ENCODE measurements at places on chromosomes 12 and 14. TPM values are rescaled to one million over a fixed set of nuclear protein-coding genes. Genes with fewer than 3 reads are reported as not detected.

GRCh38 chr12:100020370-100020769, 35.6 kb upstream of the ANKS1B start:
- H3K27me3 ChIP-seq, result no peaks in the 10 kb centered on the region
- H3K36me3 ChIP-seq, result no peaks in the 10 kb centered on the region
- DNase-seq, result no peak
- no peak overlapping the region for H3K4me3 ChIP-seq

GRCh38 chr12:46711756-46712155, 114.0 kb downstream of the SLC38A4 start:
- no peaks in the 10 kb centered on the region for H3K36me3 ChIP-seq
- no peaks in the 10 kb centered on the region for H3K27me3 ChIP-seq
- H3K4me1 ChIP-seq, result no peaks in the 10 kb centered on the region
- no peak for DNase-seq

DNA sequence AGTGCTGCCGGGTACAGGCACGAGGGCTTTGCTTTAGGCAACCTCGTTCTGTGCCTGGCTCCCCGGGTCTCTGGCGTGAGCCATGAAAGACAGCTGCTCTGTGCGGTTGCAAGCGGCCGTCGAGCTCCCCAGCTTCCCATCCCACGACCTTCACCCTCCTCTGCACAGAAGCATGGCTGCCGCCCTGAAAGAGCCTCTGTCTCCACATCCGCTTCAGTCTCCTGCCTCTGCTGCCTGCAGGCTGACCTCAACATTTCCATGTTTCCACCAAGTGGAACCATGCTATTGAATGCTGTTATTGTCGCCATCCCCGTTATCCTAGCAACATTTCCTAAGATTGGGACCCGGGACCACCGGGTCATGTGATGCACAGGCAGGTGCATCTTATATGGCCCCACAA, 57.1 kb downstream of the KDM2B start:
- no peaks in the 10 kb centered on the region for H3K27me3 ChIP-seq
- H3K36me3 ChIP-seq, result peaks cover 4% of the 10 kb centered on the region
- no peak overlapping the region for H3K27ac ChIP-seq
- no peak for DNase-seq
- H3K4me3 ChIP-seq, result no peak overlapping the region

GRCh38 chr14:103846097-103846496, 1.3 kb downstream of the PPP1R13B start:
- no peak for DNase-seq
- no peaks in the 10 kb centered on the region for H3K27me3 ChIP-seq
- peak overlapping the region; percentile 38 for H3K4me3 ChIP-seq
- H3K36me3 ChIP-seq, result no peaks in the 10 kb centered on the region

DNA sequence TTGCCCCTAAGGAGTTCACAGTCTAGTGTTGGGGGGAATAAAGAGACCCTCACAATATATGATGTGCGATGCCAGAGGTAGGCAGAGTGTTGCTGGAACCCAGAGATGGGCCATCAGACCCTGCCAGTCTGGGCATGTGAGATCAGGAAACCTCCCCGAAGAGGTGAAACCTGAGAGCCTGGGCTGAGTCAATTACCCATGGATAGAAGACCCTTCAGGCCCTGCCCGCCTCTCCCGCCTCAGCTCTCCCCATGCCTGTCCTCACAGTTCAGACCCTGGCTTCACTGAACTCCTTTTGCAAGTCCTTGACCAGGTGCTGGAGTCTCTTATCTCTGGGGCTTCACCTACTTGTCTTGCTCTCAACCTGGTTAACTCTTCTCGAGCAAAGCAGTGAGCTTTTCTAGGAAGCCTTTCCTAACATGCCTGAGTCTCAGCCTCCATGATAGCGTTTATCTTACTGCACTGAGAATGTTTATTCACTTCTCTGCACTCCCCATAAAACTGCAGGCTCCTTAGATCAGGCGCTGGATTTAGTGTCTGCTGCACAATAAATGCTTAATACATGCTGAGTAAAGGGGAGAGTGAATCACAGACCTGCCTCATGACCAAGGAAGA, 19.6 kb downstream of the ALDH1L2 start:
- no peak overlapping the region for H3K27ac ChIP-seq
- H3K27me3 ChIP-seq, result peaks cover 5% of the 10 kb centered on the region
- no peak overlapping the region for H3K4me3 ChIP-seq
- H3K36me3 ChIP-seq, result no peaks in the 10 kb centered on the region

GRCh38 chr14:87152693-87153092, 840.3 kb downstream of the GALC start:
- H3K27me3 ChIP-seq, result no peaks in the 10 kb centered on the region
- DNase-seq, result no peak
- H3K4me3 ChIP-seq, result no peak overlapping the region
- no peak overlapping the region for H3K27ac ChIP-seq

- H3K4me1 ChIP-seq, result no peaks in the 10 kb centered on the region
- H3K36me3 ChIP-seq, result no peaks in the 10 kb centered on the region
- H3K27me3 ChIP-seq, result no peaks in the 10 kb centered on the region
- H3K27ac ChIP-seq, result no peak overlapping the region
These were observed 11.3 kb upstream of the CHPT1 start for GRCh38 chr12:101686176-101686575.

GRCh38 chr12:49764126-49764525, 22.8 kb downstream of the TMBIM6 start:
- H3K36me3 ChIP-seq, result peaks cover 35% of the 10 kb centered on the region
- no peaks in the 10 kb centered on the region for H3K27me3 ChIP-seq
- no peak overlapping the region for H3K27ac ChIP-seq
- peaks cover 37% of the 10 kb centered on the region for H3K4me1 ChIP-seq
- no peak for DNase-seq

DNA sequence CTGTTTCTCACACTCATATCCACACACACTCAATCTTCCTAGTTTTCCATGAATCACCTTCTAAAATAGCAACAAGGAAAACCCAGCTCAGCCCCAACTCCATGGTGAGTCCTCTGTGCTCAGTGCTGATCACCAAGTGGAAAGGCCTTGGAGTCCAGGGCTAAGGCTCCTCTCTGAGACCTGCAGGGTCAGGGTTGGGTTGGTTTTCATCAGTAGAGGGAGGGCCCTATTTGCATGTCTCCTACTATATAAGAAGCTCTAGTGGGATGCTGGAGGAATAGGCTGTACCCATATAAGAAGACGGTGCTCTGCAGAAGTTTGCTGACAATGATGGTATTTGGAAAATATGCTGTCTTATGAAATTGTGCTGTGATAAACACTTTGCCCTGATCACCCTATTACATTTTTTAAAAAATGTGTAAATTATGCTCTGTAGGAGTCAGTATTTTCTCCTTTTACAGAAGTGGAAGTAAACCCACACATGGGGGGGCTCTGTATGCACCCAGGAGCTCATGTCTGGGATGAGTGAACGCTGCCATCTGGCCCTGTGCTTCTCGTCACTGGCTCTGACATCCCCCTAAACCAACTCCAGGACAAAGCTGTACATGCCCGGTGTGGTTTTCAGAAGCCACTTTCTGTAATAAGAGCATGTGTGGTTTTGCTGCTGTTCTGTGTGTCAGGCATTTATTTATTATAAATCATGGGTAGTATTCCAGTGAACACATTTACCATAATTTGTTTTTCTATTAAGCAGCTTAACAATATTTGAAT, 536.3 kb downstream of the TMEM121 start:
- no peak overlapping the region for H3K4me3 ChIP-seq
- H3K27me3 ChIP-seq, result no peaks in the 10 kb centered on the region
- no peaks in the 10 kb centered on the region for H3K36me3 ChIP-seq

- no peaks in the 10 kb centered on the region for H3K4me1 ChIP-seq
- H3K4me3 ChIP-seq, result no peak within 1 kb of the TSS
- no peaks in the 10 kb centered on the region for H3K27me3 ChIP-seq
- no peak within 1 kb of the TSS for H3K27ac ChIP-seq
- DNase-seq, result no peak
- no peaks in the 10 kb centered on the region for H3K36me3 ChIP-seq
These were observed at the start of gene MYBPC1 for GRCh38 chr12:101594700-101595099. MYBPC1 (plus strand) TSS chr12:101594971; CDS start chr12:101595071, 100 bp downstream.

DNA sequence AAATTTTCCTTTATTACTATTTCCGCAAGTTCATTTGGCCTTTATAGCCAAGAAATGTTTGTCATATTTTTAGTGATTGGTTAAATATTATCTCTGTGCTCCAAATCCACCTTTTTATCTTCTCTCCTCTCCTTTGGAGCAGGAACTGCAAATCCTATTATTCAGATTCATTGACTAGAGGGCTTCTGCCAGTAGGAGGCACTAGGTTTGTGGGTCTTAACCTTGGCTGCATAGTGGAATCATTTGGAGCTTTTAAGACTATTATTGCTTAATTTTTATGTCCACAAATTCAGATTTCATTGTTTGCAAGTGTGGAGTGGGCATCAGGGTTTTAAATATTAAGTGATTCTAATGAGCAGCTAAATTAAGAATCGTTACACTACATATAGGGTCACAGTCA, 75.3 kb upstream of the SYT10 start:
- H3K4me3 ChIP-seq, result no peak overlapping the region
- no peak for DNase-seq
- H3K27me3 ChIP-seq, result no peaks in the 10 kb centered on the region

GRCh38 chr14:60183741-60184140, 18.5 kb upstream of the DHRS7 start:
- H3K4me1 ChIP-seq, result peaks cover 6% of the 10 kb centered on the region
- H3K4me3 ChIP-seq, result peak overlapping the region; percentile 42
- no peak overlapping the region for H3K27ac ChIP-seq
- DNase-seq, result no peak
- no peaks in the 10 kb centered on the region for H3K27me3 ChIP-seq

GRCh38 chr12:133130808-133131128, 341 bp downstream of the ZNF10 start:
- H3K4me3 ChIP-seq, result peak overlapping the region; percentile 73
- H3K27ac ChIP-seq, result peak overlapping the region; percentile 94
- DNase-seq, result no peak
- no peaks in the 10 kb centered on the region for H3K27me3 ChIP-seq

FLRT2 gene
- not detected for total RNA-seq

CLEC6A gene
- not detected for total RNA-seq

TAS2R30 gene
- 0.94 TPM for total RNA-seq

CYP27B1 gene
- 7.2 TPM for total RNA-seq

TAS2R46 gene
- total RNA-seq, result 0.93 TPM

KLHL33 gene
- 0.09 TPM for total RNA-seq

SLC7A8 gene
- total RNA-seq, result 1.4 TPM

RNASE4 gene
- not detected for total RNA-seq

SPX gene
- 0.64 TPM for total RNA-seq
